Fibroblast of skin of left biceps (primary cell): ENCODE measurements at places on chromosomes 6 and 20.

GRCh38 chr6:157207521-157208076 is 115.7 kb downstream of the TMEM242 start:
- no peak for DNase-seq

DNA sequence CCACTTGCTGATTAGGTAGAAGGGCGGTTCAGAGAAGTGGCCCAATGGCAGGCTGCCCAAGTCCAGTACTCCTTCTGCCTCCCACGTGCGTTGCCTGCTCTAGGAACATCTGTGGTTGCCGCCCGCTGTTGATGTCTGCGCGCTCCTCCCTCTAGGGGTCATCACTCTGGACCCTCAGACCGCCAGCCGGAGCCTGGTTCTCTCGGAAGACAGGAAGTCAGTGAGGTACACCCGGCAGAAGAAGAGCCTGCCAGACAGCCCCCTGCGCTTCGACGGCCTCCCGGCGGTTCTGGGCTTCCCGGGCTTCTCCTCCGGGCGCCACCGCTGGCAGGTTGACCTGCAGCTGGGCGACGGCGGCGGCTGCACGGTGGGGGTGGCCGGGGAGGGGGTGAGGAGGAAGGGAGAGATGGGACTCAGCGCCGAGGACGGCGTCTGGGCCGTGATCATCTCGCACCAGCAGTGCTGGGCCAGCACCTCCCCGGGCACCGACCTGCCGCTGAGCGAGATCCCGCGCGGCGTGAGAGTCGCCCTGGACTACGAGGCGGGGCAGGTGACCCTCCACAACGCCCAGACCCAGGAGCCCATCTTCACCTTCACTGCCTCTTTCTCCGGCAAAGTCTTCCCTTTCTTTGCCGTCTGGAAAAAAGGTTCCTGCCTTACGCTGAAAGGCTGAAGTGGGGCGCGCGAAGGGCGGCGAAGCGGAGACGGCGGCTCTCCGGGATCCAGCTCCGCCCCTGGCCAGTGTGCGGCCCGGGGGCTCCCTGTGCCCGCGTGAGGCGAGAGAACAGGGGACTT is 8.5 kb downstream of the TRIM15 start:
- DNase-seq: no peak

GRCh38 chr6:52152711-52153160 is 33.4 kb upstream of the IL17A start:
- no peak for DNase-seq

DNA sequence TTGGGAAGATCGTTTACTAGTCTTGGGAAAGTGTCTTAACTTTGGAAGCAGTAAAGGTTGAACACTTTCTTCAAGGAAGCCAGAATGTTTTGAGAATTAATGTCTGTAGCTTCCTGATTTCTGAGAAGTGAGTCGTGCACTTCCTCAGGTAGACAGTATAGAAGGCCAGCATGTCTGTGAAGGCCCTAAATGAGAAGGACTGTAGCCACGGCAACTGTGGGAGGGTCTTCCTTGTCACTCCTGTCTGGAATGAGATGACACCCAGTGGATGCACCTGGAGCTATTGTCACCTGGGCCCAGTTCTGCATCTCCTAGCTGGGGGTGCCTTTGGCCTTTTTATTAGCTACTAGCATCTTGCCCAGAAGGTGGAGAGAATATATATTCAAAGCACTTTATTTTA is 8.8 kb downstream of the STX16 start:
- DNase-seq: no peak

DNA sequence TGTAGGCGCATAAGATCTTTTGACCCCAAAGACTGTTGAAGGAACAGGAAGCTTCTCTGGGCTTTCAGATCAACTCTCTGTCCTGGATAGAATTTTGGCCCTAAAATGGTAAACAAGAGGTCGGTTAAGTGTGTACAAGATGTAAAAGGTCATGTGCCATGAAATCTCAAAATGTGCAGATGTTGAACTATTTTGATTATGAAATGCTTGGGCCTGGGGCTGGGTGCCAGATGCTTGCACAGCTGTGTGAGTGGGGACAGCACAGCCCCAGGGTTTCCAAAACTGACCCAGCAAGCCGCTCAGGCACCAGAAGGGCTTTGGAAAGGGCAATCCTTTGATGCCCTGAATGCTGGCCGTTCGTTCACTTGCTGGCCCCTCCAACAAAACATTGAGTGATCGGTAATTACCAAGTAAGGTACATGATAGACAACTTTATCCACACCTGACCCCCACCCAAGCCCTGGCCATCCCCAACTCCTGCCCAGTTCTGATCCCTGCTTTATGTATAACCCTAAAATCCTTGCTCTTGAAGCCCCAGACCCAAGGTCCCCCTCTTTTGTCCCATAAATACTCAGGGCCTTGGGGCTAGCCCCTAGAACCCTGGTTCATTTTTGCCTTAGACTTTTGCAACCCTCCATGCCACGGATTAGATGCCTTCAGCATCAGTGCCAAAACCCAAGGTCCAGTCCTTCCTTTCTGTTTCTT is 1.9 kb downstream of the TMEM239 start:
- DNase-seq: no peak

DNA sequence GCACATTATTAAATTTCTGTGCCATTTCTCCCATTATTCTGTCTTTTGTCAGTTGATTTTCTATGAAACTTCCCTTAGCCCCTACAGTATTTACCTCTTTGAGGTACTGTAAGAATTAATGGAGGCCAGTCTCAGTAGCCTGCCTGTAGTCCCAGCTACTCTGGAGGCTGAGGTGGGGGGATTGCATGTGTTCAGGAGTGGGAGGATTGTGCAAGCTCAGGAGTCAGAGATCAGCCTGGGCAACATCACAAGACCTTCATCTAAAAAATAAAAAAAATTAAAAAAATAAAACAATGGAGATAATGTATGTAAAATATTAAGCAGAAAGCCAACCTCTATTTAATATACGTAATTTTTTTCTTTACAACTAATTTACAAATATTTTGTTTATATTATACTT is 77.8 kb downstream of the OR2B2 start:
- no peak for DNase-seq

- no peak for DNase-seq
Observed at GRCh38 chr6:162211022-162211421, 516.5 kb downstream of the PRKN start.

DNA sequence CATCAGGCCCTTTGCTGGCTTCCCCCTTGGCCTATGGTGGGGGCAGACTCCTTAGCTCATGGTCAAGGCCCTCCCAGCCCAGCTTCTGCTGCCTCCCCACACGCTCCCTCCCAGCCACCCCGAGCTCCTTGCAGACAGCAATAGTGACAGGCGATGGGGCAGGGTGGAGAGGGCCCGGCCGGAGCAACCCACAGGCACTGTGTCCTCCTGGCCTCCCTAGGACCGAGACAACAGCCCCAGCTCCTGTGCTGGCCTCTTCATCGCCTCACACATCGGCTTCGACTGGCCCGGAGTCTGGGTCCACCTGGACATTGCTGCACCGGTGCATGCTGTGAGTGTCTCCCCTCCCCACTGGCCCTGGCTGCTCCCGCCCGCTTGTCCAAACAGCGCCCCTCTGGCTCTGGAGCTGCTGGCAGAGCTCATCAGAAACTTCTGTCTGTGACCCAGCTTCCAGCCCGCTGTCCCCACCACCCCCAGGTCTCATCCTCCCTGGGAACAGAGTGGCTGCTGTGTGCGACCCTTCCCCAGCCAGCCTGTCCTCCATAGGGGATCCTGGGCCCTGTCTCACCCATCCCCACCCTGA is 21.8 kb downstream of the NPEPL1 start:
- no peak for DNase-seq

GRCh38 chr6:35238843-35239289 is 20.7 kb upstream of the ZNF76 start:
- DNase-seq: no peak

DNA sequence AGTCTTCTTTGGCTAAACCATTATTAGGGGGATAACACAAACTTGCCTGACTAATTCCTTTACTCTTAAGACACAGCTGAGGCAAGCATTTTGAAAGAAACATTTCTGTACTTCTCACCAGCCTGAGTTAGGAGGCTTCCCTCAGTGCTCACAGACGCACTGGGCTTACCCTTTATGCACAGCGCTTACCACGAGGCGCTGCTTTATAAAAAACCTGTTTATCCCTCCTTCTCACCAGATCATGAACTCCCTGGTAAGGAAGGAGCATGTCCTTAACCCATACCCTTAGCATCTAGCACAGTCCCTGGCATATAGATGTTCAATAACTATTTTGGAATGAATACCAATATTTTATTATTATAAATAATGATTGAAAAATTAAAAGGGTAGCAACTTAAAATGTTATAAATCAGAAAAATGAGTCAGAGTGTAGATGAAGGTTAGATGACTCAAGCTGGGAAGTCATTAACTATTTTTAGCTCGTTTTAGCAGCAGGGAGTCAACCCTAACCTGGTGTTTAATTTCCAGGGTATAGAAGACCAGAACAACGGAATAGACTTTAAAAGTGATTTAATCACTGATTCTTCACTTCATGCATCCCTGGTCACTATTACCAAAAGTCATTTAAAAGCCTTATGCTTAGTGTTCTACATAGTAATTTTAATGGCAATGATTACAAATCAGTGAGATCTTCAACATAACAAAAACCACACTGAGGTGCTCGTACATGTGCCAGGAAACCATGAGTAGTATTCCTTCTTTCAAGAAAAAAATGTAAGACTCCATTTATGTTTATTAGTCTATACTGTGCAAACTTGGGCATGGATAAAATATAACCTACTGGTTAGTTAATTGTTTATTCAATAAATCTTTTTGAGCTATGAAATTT is 4.1 kb upstream of the TPD52L1 start:
- DNase-seq: no peak

DNA sequence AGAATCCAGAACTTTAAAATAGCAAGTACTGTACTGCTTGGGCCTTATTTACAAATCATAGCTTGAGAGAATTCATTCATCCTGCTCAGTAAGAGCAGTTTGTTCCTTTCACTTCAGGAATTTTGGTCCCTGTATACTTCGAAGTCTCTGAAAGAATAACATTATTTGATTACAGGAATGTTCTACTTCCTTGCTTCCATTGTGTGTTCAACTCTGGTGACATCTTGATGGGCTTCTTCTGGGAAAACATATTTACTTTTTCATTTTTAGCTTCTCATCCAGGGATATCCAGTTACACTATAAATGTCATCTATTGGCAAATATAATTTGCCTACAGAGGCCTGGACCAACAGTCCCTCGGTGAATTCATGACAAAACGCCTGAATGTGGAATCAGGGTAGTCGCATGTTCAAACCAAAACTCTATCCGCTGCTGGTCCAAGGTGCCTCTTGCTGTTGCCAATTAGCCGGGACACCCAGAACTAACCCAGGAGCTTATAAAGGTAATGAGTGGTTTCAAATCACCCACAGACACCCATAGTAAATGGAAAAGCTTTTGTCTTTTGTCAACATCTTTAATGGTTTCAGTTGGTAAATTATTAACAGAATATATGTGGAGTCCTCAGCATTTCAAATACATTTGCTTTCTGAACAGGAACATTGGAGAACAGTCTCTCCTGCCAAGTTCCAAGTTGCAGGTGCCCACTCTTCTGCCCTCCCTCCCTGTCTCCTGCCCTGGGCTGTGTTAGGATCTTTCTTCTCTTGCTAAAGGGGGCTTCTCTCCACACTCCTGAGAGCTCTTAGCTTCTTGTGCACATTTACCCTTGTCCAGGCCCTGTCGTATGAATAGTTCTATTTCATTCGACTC is 162.5 kb upstream of the CITED2 start:
- DNase-seq: no peak

DNA sequence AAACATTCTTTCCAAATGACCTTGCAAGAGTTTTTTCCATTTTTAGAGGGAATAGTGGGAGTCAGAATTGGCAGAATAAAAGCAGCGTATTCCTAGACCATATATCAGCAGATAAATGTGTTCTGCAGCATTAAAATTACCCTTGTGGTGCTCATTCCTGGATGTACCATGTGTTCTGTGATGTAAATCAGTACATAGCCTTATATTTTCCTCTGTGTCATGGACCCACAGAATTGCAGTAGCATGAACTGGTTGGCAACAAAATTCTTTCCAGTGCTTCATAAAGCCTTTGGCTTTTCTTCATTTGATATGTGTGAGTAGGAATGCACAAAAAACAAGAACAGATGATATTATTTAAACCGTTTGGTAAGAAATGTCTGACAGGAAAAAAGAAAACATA is 32.5 kb downstream of the ANKEF1 start:
- peak; percentile 68 for DNase-seq

GRCh38 chr6:153340568-153340967 is 209.5 kb upstream of the RGS17 start:
- no peak for DNase-seq

DNA sequence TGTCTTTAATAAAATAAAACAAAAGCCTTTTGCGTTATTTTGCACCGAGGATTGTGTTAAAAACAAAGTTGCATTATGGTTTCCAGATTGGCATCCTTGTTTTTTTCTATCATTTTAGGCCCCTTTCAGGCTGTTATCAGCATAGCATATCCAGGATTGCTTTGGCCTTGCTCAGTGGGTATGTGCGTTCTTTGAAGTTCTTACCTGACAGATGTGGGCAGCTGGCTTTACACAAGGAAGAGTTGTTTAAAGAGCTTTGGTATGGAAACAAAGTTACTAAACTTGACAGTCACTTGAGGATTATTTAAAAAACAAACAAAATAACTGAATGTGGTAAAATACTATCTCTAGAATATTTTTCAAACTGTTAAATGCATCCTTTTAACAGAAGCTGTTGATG is 6.6 kb downstream of the VAPB start:
- no peak for DNase-seq

DNA sequence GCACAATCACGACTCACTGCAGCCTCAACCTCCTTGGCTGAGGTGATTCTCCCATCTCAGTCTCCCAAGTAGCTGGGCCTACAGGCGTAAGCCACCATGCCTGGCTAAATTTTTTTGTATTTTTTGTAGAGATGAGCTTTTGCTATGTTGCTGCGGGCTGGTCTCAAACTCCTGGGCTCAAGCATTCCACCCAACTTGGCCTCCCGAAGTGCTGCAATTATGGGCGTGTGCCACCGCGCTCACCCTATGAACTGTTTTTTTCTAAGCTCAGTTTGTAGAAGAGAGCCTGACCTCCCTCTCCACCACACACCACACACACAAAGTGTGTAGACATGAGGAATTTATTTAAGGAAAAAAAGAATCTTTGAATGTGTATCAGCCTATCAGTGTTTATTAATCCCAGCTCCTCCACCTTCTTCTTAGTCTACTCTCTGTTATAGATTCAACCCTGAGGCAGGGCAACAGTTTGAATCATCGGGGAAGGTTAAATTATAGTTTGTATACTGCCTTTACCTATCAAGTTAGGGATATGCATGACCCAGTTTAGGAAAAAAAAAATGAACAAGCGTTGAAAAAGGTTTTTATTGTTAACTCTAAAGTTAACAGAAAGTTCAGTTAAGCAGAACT is 74.1 kb downstream of the PLEKHG1 start:
- no peak for DNase-seq

DNA sequence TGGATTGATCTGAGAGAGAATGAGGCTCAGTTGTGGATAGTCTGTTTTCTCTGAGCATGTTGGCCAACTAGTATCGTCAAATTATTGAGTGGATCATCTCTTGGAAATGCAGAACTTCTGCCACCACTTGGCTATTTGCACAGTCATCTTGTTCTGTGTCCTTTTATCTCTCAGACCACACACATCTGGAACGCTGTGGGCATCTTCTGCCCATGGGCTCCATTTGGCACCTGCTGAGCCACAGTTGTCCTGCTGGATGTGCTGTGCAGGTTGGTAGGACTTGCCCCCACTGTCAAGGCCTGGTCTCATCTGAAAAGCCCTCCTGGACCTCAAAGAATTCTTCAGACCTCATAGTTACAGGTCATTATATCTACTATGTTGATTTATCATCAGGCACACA is 16.7 kb upstream of the C20orf144 start:
- no peak for DNase-seq
